ENCODE measurements at places on chromosomes 6 and 20.

- no peak for DNase-seq
These were observed 73.7 kb downstream of the LYRM2 start for GRCh38 chr6:89564752-89565427.

DNA sequence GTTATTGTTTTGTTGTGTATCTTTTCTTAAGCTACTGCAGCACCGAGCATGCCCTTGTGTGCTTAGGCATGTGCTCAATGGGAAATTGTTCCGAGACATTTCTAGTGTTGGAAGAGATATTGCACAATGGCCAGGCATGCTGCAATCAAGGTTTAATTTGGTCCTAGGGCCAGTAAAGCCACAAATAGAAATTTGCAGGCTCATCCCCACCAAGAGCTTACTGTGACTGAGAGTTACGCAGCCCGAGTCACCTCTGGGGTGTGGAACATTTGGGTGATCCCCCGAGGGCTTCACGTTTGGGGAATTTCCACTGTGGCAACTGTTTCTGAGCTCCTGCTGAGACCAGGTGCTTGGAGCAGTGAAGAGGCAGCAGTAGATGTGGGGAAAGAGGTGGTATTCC is 65.8 kb downstream of the ADTRP start:
- peak; percentile 90 for DNase-seq

GRCh38 chr6:36241728-36242127 is 28.1 kb upstream of the PNPLA1 start:
- peak; percentile 84 for DNase-seq

DNA sequence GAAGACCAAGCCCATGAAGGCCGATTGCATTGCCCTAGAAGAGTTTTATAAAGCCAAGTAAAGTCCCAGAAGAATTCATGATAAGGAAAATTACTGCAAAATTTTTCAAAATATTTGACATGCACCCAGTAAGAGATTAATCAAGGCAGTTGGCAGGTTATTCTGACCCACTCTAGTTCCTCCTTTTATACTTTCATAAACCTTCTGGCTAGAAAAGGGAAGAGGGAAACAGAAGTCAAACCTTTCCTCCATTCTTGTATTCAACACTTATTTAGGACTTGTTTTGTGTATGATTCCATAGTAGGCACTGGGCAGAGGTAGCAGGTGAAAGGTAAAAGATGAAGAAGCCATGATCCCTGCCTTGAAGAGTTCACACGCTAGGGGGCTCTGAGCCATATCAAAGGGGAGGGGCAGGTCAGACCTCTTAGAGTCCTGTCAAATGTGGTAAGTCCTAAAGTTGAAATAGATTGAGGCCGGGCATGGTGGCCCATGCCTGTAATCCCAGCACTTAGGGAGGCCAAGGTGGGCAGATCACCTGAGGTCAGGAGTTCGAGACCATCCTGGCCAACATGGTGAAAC is 85.4 kb downstream of the NDUFAF5 start:
- DNase-seq: peak; percentile 18

DNA sequence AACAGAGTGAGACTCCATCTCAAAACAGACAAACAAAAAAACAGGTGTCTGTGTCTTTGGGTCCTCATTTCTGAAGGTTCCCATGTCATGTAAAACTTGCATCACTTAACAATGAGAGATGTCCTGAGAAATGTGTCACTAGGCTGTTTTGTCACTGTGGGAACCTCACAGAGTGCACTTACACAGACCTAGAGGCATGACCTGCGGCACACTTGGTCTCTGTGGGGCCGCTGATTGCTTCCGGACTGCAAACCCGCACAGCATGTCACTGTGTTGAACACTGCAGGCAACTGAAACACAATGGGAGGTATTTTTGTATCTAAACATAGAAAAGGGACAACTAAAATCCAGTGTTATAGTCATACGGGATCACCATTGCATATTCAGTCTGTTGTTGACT is 42.3 kb upstream of the TMEM181 start:
- no peak for DNase-seq

Measured in inflammatory macrophage treated with lipopolysaccharide for 1 hour (primary cell).